ENCODE measurements at places on chromosomes 5 and 9.

- DNase-seq, result no peak
Measured at GRCh38 chr9:15211815-15212495, 95.1 kb downstream of the TTC39B start.

GRCh38 chr5:572398-573019 lies 39.6 kb upstream of the CEP72 start:
- DNase-seq, result no peak

DNA sequence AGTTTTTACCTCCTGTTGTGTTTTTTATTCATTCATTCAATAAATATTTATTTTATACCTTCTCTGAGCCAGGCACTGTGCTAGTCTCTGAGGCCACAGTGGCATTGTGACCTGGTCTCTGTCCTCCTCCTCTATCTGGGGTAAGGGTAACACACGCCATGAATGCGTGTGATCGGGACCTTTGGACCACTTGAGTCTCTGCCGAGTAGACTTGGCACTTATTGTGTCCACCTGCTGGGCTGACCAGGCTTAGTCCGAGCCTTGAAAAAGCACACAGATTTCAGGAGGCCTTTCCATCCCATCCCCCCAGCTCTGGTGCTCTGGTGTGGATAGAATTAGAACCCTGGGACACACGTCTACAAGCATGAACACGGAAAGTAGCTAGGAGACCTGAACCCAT lies 58.7 kb downstream of the ERGIC1 start:
- DNase-seq, result no peak

GRCh38 chr5:171848911-171849520 lies 63.4 kb downstream of the SMIM23 start:
- DNase-seq, result no peak

GRCh38 chr9:76441551-76442322 lies 17.2 kb upstream of the GCNT1 start:
- peak; percentile 44 for DNase-seq

DNA sequence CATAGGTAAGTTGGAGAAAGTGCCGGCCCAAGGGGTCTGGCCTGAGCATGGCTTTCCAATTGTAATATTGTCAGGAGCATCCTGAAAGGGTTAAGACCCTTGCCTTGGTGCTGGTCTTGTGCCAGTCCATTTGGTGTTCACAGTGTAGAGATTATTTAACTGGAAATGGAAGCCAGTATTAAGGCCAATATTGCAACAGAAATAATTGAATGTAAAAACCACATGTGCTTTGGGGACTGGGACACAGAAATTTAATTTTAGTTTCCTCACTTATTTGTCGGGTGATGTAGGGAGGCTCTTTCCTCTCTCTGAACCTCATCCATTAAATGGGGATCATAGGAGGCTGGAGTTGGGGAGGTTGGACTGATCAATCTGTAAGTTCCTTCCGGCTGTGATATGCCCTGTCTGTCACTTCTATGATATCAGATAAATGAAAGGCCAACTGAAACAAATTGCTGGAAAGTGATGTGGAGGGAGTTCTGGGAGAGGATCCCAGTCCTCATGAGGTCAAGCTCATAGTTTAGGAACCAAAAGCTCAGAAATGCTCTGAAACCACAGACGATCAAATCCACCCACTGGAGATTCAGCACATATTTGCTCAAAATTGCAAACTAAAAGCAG lies 54.8 kb upstream of the COL15A1 start:
- DNase-seq, result no peak

GRCh38 chr9:80791836-80792235 lies 897.5 kb downstream of the TLE1 start:
- DNase-seq, result no peak

DNA sequence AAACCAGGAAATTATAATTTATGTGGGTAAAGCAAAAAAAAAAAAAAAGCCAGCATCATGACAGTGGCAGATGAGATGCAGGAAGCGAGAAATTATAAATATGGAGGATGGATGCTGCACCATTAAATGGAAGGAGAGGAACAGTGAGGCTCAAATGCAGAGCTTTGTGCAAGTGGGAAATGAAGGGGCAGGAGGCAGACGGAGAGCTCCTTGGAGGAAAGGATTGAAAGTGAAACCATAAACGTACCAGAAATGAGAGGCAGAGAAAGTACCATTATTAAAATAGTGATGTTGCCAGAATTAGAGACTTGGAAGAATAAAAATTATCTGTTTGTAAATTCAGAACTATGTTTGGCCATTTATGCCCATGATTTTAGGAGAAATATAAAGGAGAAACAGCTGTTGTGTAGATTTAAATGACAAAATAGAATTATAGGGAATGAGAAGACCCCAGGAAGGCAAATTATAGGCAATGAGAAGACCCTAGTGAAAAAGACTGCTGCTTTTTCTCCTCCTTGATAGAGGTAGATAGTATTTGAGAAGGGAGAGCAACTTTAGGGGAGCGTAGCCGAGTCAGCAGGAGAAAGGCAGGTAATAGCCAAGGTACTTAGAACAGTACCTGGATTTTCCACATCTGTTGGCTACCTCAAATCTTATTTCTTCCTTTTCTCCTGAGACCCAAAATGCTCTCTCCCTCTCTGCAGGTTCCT lies 341.0 kb upstream of the CD180 start:
- no peak for DNase-seq

DNA sequence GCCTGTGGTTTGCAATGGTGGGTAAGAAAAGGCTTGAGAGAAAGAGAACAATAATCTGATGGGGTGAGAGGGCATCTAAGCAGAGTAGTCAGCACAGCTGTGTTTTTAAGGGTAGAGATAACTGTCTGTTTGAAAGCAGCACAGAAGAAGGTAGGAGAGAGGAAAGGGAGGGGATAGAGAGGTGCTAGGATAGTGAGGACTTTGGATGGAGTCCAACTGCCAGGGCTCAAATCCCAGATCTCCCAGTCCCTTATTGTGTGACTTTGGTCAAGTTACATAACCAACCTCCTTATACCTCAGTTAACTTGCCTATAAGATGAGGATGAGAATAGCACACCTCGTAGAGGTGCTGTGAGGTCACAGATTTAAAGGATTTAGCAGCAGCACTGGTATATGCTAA lies 55.6 kb downstream of the GPR21 start:
- DNase-seq, result no peak

- DNase-seq, result no peak
Measured at GRCh38 chr9:108057421-108058134, 568.0 kb upstream of the KLF4 start.

DNA sequence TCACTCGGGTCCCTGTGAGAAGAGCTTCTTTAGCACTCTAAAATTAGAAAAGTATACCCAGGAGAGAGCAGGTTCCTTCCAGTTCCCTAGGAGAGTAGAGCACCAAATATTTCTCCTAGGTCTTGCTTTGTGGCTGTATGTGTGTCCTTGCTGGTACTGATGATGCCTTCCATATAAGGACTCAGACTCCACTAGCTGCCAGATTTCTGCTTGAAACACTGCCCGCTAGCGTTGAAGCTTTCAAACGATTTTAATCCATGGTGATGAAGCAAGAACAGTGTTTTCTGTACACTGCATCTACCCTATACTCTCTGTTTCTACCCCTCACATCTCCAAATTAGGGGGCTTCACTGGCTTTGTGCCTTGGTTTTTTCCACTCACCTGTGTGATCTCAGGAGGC lies 2.4 kb upstream of the SMC2 start:
- DNase-seq, result no peak

- DNase-seq, result no peak
Measured at GRCh38 chr5:33701951-33702350, 189.8 kb downstream of the ADAMTS12 start.

DNA sequence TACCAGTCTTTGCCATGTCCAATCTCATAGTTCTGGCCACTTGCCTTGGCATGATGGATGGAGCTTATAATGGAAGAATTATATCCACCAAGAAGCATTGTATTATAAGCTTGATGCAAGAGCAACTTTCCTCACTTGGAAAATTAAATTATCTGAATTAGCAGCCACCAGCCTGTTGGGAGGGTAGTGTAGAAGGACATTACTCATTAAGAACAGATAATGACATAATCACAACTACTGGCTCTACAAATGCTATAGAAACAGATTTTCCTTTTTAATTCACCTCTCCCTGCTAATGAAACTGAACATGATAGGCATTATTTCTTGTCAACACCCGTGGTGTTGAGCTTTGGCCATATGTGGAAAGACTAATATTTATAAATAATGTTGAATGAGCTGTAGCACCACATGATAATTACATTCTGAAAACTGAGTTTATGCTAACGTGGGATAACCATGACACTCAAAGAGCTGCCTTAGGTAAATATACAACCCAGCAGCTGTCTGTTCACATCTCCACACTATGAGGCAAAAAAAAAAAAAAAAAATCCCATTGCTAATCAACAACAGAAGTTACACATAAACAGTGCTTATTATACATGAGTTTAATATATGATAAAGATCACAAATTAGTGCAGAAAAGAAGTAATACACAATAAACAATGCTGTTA lies 48.1 kb upstream of the NR4A3 start:
- DNase-seq, result no peak

- DNase-seq, result no peak
Measured at GRCh38 chr5:107817436-107817835, 146.7 kb upstream of the EFNA5 start.

DNA sequence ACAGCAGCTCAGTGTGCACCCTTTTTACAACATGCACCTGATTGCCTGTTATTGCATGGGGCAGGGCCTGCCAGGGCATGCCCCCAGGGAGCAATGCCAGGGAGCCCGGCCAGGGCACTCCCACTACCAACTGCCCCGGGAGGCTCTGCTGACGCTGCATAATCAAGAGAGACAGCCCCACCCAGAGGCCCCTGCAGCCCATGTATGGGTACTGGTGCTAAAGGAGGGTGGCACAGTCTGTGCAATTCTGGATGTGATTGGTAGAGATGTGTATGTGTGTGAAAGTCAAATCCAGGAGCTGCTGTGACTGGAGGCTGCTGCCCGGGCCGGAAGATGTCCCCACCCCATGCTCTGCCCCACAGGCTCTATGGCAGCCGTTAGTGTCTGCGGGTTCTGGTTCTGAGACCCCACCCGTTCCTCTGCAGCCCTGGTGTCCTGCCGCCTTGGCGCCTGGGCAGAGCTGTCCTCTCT lies 3.9 kb upstream of the NEURL1B start:
- DNase-seq, result no peak

DNA sequence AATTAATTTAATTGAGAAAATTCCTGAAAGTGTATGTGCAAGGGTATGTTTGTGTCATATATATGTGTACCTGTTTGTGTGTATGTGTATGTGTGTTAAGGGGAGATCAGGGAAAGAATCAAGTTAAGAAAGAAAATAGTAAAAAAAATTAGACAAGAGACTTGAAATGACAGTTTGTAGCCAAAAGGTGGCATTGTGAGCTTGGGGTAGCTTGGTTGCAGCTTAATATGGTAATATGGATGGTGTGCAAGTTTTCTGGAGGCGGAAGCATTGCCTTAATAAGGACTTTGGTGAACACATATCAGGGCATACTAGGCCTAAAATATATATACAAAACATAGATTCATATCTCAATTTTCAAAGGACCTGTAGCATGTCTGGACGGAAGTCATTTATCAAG lies 129.9 kb downstream of the INSYN2B start:
- DNase-seq, result no peak

GRCh38 chr5:36932699-36933098 lies 56.1 kb downstream of the NIPBL start:
- no peak for DNase-seq

GRCh38 chr5:56534102-56534829 lies 281.1 kb upstream of the MAP3K1 start:
- peak; percentile 19 for DNase-seq
